MCF 10A (cell line): ENCODE measurements at places on chromosomes 11 and 22. TPM values are rescaled to one million over a fixed set of nuclear protein-coding genes. Genes with fewer than 3 reads are reported as not detected.

The CABP4 gene
- not detected in 2 replicates for total RNA-seq

The SLC35C1 gene
- total RNA-seq: 11.9 and 14.4 TPM in 2 replicates

DNA sequence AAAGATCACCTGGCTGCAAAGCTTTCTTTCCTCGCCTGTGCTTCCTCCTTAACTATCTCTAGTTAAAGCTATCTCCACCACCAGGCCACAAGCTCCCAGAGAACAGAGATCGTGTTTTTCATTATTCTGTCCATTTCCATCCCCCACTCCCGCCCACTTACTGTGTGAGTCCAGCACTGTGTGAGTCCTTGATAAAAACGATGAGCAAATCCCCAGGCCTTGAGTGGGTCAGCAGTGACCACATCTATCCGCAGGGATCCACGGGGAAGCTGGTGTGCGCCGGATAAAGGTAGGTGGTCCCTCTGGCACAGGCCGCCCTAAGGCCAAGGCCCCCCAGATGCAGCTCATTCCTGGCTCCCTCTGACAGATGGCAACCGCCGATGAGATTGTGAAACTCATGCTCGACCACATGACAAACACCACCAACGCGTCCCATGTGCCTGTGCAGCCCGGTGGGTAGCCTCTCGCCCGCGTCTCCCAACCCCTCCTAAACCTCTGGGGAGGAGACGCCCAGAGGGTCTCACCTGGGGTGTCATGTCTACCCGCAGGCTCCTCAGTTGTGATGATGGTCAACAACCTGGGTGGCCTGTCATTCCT is 9.3 kb downstream of the TKFC start:
- peak overlapping the region; percentile 74 for H3K27ac ChIP-seq
- no peak overlapping the region for H3K4me3 ChIP-seq
- peaks cover 42% of the 10 kb centered on the region for H3K36me3 ChIP-seq
- no peaks in the 10 kb centered on the region for H3K27me3 ChIP-seq

GRCh38 chr11:14499178-14499559 is 442 bp downstream of the COPB1 start:
- DNase-seq: peak; percentile 28
- H3K4me1 ChIP-seq: peaks cover 28% of the 10 kb centered on the region
- peaks cover 64% of the 10 kb centered on the region for H3K36me3 ChIP-seq
- H3K27ac ChIP-seq: peak overlapping the region; percentile 95
- no peaks in the 10 kb centered on the region for H3K27me3 ChIP-seq
- peak overlapping the region; percentile 76 for H3K4me3 ChIP-seq

DNA sequence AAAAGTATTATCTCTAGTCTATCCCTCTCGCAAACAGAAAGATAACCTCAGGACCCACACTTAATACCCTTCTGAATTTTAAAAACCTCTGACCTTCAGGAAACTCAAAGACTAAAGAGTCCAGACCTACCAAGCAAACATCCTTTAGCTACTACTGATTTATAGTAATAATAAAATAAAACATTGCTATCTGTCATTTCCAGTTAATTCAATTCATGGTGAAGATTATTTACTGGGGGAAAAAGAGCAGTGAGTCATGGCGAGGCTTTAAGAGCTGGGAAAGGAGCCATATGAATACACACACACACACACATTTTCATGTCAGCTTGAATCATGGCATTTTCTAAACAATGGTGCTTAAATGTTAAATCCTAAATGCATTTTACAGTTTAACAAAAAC is 87.1 kb downstream of the FAM76B start:
- no peaks in the 10 kb centered on the region for H3K27me3 ChIP-seq
- H3K36me3 ChIP-seq: no peaks in the 10 kb centered on the region
- no peak overlapping the region for H3K27ac ChIP-seq
- DNase-seq: peak; percentile 54
- H3K4me1 ChIP-seq: peaks cover 13% of the 10 kb centered on the region
- no peak overlapping the region for H3K4me3 ChIP-seq

- peak overlapping the region; percentile 81 for H3K4me3 ChIP-seq
- peaks cover 24% of the 10 kb centered on the region for H3K4me1 ChIP-seq
- peak overlapping the region; percentile 99 for H3K27ac ChIP-seq
- DNase-seq: peak; percentile 62
These were observed 482 bp downstream of the DDX17 start for GRCh38 chr22:38505541-38506117.

DNA sequence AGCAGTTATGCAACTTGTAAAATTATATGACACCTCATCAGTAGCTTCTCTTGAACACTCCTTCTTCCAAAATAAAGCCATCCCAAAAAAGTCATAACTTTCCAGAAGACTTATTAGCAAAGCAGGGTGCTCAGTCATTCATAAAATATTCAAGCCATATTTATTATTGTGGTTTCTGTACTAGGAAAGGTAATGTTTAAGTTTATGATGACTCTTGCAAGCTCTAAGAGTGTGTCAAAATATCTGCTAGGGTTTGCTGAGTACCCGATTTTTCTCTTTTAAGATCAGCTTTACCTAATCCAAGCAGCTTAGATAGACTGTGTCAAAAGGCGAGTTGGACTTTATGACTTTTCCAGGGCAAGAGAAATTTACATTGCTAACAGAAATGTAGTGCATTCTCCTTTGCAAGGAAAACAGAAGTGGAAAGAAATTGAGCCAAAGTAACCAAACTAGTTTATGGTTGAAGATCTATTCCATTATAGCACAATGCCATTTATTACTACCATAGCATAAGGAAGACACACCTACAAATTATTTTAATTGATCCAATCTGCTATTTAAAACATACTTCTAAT is 98.0 kb upstream of the SOX6 start:
- H3K36me3 ChIP-seq: no peaks in the 10 kb centered on the region
- H3K27ac ChIP-seq: no peak overlapping the region
- H3K4me3 ChIP-seq: no peak overlapping the region

DNA sequence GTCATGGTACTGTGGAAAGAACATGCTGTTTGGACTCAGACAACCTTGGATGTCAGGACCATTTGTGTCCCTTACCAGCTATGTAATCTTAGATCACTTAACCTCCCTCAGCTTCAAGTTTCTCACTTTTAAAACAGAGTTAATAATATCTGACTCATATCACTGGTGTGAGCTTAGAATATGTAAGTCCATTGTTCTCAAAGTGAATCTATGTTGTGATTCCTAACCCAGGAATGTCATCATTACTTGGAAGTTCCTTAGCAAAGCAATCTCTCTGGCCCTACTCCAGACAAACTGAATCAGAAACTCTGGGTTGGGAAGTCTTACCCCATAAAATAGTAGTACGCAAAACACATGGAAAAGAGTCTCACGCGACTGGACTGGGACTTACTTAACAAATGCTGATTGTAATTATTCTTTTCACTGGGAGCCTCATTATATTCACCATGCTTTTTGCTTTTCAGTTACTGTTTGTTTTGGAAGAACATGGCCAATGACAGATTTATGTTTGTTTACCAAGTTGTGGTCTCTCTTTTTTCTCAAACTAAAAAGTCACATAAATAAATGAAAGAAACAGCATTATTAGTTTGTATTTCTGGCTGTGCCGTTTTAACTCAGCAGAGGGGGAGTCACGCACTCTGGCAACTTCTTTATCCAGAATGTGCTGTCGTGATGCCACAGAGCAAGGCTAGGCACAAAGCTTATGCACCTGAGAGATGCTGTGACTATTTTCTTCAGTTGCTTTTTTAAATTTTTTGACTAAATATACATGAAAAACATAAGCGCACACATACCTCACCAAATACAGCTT is 217.7 kb upstream of the CTSC start:
- peak; percentile 98 for DNase-seq
- H3K36me3 ChIP-seq: no peaks in the 10 kb centered on the region
- peak overlapping the region; percentile 43 for H3K4me3 ChIP-seq
- peaks cover 11% of the 10 kb centered on the region for H3K4me1 ChIP-seq
- no peaks in the 10 kb centered on the region for H3K27me3 ChIP-seq
- peak overlapping the region; percentile 68 for H3K27ac ChIP-seq

- H3K4me1 ChIP-seq: peaks cover 6% of the 10 kb centered on the region
- H3K4me3 ChIP-seq: no peak overlapping the region
- H3K36me3 ChIP-seq: no peaks in the 10 kb centered on the region
- H3K27me3 ChIP-seq: no peaks in the 10 kb centered on the region
These were observed 102.1 kb downstream of the RASSF10 start for GRCh38 chr11:13110929-13111812.

GRCh38 chr22:19067696-19068348 is 54.4 kb downstream of the DGCR2 start:
- no peak for DNase-seq
- no peaks in the 10 kb centered on the region for H3K27me3 ChIP-seq
- H3K4me1 ChIP-seq: peaks cover 8% of the 10 kb centered on the region
- no peak overlapping the region for H3K4me3 ChIP-seq

- H3K4me3 ChIP-seq: no peak overlapping the region
- H3K27ac ChIP-seq: no peak overlapping the region
- no peak for DNase-seq
- H3K36me3 ChIP-seq: no peaks in the 10 kb centered on the region
- peaks cover 29% of the 10 kb centered on the region for H3K27me3 ChIP-seq
- no peaks in the 10 kb centered on the region for H3K4me1 ChIP-seq
These were observed 60.4 kb downstream of the FEZ1 start for GRCh38 chr11:125435461-125436238.

DNA sequence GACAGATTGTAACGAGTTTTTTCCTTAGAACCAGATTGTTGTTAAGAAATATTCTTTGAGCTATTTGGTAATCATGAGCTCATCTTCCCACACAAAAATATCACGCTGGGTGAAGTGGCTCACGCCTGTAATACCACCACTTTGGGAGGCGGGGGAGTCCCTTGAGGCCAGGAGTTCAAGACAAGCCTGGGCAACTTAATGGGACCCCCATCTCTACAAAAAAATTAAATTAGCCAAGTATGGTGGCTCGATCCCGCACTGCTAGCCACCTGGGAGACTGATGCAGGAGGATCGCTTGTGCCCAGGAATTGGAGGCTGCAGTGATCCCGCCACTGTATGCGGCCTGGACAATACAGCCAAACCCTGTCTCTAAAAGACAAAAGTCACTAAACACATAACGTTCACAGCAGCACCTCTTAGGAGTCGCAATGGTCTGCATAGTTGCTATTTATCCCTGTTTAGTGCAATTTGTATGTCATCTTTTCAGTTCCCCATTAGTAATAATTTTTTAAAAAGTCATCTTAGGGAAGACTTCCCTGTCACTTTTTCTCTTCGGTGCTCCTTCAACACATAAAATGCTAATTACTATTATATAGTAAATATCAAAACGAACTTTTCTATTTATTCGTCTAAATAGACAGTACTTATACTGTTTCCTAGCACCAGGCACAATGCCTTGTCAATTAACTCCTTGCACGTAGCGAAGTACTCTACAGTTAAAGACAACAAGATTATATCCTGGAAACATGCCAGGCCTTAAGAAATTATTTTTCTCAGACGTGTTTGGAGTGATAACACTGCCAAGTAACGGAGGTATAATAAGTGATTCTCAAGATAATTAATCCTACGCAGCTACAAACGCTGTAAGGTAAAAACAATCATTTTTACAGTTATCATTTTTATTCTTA is 1.1 kb downstream of the ST13 start:
- peak overlapping the region; percentile 97 for H3K4me3 ChIP-seq
- H3K36me3 ChIP-seq: peaks cover 35% of the 10 kb centered on the region
- H3K27ac ChIP-seq: peak overlapping the region; percentile 99

- no peaks in the 10 kb centered on the region for H3K36me3 ChIP-seq
- peaks cover 28% of the 10 kb centered on the region for H3K4me1 ChIP-seq
- DNase-seq: no peak
- no peaks in the 10 kb centered on the region for H3K27me3 ChIP-seq
- H3K27ac ChIP-seq: peak overlapping the region; percentile 94
These were observed 741 bp upstream of the NAV2 start for GRCh38 chr11:19711911-19712280.

DNA sequence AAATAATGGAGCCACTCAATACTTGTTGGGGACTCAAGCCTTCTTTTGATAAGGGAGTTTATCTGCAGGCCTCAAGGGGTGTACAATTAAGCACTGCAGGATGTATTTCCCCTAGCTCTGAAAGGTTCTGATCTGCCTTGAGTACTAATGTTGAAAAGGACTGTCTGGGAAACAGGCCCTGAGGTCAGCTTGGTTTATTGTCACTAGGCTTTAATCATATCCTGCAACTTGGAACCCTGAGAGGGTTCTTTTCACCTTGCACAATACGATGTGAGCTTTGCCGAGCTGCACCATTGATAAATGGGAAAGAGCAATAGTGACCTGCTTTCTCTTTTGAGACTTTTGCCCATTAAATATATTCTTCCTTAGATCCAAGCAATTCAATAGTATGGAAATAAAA is 31.6 kb upstream of the HORMAD2 start:
- H3K36me3 ChIP-seq: no peaks in the 10 kb centered on the region
- no peak for DNase-seq
- no peak overlapping the region for H3K27ac ChIP-seq
- H3K4me3 ChIP-seq: no peak overlapping the region

- peak; percentile 65 for DNase-seq
- peaks cover 22% of the 10 kb centered on the region for H3K4me1 ChIP-seq
- H3K27ac ChIP-seq: peak overlapping the region; percentile 14
These were observed 1.9 kb downstream of the LRP4 start for GRCh38 chr11:46916286-46917108.

DNA sequence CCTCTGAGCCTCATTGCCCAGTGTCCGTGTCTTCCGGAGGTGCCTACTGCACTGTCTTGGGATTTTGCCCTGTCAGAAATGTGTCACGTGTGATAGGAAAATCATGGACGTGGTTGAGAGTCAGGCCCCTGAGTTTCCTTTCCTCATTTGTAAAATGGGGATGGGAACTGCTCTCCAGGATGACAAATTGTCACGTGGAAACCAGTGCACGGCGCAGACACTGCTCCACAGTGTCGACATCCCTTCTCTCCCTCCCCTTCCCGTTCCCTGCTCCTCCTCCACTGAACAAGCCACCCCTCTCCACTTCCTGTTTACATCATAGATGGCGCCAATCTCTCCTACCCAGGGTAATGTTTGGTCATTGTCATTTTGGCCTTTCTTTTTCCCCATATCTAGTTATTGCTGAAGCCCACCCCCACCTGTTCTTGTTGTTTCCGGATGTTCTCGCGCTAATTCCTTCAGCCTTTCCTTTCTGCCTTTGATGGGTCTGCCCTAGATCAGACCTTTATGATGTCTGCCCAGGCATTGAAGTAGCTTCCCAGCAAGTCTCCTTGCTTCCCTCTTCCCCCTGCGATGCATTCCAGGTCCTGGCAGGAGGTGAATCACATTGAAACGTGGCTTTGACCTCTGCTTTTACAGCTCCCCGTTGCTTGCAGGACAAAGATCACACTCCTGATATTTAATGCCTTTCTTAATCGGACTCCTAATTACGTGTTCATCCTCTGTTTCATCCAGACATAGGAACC is 91.8 kb downstream of the TBC1D22A start:
- DNase-seq: no peak
- H3K36me3 ChIP-seq: peaks cover 23% of the 10 kb centered on the region
- no peaks in the 10 kb centered on the region for H3K27me3 ChIP-seq
